Activated CD8-positive, alpha-beta memory T cell treated with anti-CD3 and anti-CD28 coated beads, Interleukin-2, amount 10 ng/mL, durations not matched to agents 7 days and 5 days (primary cell): ENCODE measurements at places on chromosomes 16 and 17. TPM values are rescaled to one million over a fixed set of nuclear protein-coding genes. Genes with fewer than 3 reads are reported as not detected.

GRCh38 chr16:11752856-11753255 is 10.2 kb upstream of the TXNDC11 start:
- DNase-seq: no peak
- peaks cover 44% of the 10 kb centered on the region for H3K36me3 ChIP-seq
- no peaks in the 10 kb centered on the region for H3K27me3 ChIP-seq
- H3K4me1 ChIP-seq: peaks cover 3% of the 10 kb centered on the region
- H3K4me3 ChIP-seq: no peak overlapping the region

- H3K36me3 ChIP-seq: peaks cover 2% of the 10 kb centered on the region
- H3K27me3 ChIP-seq: no peaks in the 10 kb centered on the region
- peak overlapping the region; percentile 39 for H3K4me3 ChIP-seq
- DNase-seq: no peak
Observed at GRCh38 chr17:30939051-30939689, 17.4 kb downstream of the ADAP2 start.

Gene TOB1
- total RNA-seq: 47.5 TPM

DNA sequence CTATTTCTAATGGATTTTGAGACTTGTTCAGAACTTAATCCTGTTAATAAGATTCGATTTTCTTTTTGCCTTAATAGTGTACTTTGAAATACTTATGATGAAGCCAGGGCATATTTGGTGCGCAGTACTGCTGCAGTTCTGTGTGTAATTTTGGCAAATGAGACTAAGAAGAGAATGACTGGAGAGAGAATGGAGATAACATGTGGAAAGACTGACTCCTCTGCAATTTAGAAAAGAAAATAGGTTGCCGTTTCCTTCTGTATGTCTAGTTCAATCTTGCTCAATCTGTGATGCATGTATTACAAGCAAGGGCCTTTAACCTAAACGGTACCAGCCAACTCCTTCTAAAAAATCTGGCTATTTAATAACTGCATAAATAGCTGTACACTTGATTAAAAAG is 285.1 kb upstream of the CDH11 start:
- H3K27ac ChIP-seq: no peak overlapping the region
- no peaks in the 10 kb centered on the region for H3K4me1 ChIP-seq
- H3K27me3 ChIP-seq: no peaks in the 10 kb centered on the region
- no peak for DNase-seq
- no peak overlapping the region for H3K4me3 ChIP-seq
- H3K36me3 ChIP-seq: no peaks in the 10 kb centered on the region

DNA sequence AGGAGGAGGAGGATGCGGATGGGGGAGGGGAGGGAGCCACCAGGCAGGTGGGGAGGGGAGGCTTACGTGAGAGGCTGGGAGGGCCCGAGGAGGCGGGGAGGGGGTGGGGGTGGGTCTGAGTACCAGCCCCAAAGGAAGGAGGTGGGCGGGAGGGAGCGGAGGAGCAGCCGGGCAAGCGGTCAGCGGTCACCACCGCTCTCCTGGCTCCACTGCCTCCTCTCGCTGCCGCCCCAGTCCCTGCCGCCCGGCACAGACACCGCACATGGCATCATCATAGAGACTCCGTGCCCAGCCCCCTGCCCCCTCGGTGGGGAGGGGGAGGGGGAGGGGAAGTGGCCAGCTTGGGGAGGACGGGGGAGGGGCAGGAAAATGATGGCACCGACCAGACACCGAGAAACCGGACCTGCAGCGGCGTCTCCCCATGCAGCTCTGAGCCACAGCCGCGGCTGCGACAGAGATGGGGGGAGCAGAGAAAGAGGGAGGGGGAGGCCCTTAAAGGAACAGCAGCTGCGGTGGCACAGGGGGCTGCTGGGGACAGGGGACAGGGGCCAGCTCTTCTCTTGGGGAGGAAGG is at the start of gene TLCD3B:
TLCD3B (minus strand) TSS at position 431 of the 573 bp plus-strand sequence. CDS start 744 bp downstream, outside the sequence.
- no peak within 1 kb of the TSS for H3K27ac ChIP-seq
- DNase-seq: no peak
- no peak within 1 kb of the TSS for H3K4me3 ChIP-seq
- H3K27me3 ChIP-seq: peaks cover 67% of the 10 kb centered on the region
- no peaks in the 10 kb centered on the region for H3K36me3 ChIP-seq

- H3K4me3 ChIP-seq: no peak overlapping the region
- H3K27me3 ChIP-seq: no peaks in the 10 kb centered on the region
- peaks cover 5% of the 10 kb centered on the region for H3K36me3 ChIP-seq
- H3K27ac ChIP-seq: no peak overlapping the region
Observed at GRCh38 chr16:81511371-81511770, 66.8 kb downstream of the CMIP start.

Gene PPP1R9B
- 121 TPM for total RNA-seq

DNA sequence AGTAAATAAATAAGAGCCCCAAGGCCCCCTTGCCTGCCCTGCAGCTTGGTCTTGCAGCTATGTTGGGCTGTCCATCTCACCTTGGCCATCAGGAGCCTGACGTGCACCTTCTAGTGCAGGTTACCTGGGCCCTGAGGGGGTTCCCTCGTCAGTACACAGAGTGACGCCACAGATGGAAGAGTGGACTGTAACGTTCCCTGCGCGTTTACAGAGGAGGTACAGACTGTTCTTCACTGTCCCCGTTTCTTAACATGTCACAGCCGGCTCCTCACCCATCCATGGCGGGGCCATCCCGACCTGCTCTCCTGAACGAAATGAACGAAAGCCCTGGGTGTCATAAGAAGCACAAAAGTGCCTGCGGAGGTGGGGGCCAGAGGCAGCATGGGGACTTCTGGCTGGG is 15.9 kb upstream of the FASN start:
- H3K4me3 ChIP-seq: no peak overlapping the region
- peaks cover 7% of the 10 kb centered on the region for H3K4me1 ChIP-seq
- H3K27me3 ChIP-seq: no peaks in the 10 kb centered on the region
- no peak overlapping the region for H3K27ac ChIP-seq
- DNase-seq: no peak

Gene IRX5
- not detected for total RNA-seq

DNA sequence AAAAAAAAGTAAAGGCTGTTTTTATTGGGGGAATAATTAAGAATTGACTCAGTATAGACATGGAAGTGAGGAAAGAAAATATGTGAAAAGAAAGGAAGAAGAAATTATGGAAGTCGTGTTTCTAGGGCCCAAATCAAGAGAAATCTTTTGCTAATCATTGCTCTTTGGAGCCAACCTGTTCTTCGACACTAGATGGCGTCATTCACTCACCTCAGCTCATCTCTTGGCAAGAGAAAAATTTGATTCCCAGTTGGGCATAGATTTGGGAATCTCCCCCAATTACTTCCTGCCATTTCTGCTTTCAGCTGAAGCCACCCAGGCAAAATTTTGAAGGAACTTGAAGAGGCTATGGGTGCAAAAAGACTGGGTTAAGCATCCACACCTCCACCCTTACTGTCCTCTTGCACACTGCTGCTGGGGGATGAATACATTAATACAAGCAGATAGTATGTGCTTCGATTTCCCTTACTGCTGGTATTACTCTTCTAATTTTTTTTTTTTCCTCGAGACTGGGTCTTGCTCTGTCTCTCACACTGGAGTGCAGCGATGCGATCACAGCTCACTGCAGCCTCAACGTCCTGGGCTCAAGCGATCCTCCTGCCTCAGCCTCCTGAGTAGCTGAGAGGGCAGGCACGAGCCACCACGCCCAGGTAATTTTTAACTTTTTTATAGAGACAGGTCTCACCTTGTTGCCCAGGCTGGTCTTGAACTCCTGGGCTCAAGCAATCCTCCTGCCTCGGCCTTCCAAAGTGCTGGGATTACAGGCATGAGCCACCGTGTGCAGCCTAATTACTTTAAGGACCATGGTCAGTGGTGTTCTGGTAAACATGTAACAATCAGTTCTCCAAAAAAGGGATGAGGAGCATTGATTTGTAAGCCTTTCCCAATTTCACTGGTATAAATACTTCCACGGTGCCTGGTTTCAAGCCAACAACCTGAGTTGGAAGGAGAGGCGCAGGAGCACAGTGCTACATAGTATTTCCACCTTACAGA is 13.5 kb downstream of the PSMD7 start:
- no peaks in the 10 kb centered on the region for H3K27me3 ChIP-seq
- peaks cover 19% of the 10 kb centered on the region for H3K36me3 ChIP-seq
- no peak overlapping the region for H3K27ac ChIP-seq
- H3K4me3 ChIP-seq: no peak overlapping the region
- DNase-seq: no peak

GRCh38 chr16:65658787-65659220 is 536.9 kb upstream of the CDH11 start:
- H3K27ac ChIP-seq: no peak overlapping the region
- no peaks in the 10 kb centered on the region for H3K27me3 ChIP-seq

DNA sequence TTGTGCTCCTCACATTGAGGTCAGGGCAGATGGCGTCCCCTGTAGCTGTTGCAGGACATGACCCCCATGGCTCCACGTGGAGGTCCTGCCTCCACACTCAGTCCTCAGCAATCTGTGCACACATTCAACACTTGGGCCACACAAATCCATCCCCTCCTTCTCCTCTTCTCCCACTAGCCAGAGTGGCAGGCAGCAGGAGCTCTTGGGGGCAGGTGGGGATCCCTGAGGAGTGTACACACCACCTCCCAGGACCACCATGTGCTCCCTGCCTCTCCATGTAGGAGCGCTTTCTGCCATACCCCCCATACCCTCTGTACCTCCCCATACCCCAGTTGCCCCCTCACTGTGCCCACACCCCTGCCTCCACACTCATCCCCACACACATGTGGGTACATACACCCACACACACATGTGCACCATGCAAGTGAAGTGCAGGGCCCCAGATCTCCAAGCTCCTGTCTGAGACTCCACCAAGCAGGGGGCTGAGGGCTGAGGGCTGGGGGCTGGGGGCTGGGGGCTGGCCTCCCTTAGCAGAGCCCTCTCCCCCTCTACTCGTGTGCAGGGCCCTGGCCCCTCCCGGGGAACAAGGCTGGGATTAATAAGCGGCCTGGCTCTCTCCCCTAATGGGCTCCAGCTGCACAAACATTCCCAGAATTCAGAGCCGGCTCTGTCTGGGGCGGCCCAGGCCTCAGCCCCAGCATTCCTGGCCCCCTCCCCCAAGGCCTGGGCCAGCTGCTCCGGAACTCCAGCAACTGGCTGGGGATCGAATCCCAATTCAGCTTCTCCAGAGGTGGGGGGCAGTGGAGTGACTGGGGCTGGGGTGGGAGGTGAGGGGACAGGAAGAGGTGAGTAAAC is 48.2 kb upstream of the MEIOC start:
- no peak overlapping the region for H3K27ac ChIP-seq
- no peak overlapping the region for H3K4me3 ChIP-seq
- peaks cover 9% of the 10 kb centered on the region for H3K27me3 ChIP-seq
- H3K36me3 ChIP-seq: no peaks in the 10 kb centered on the region

DNA sequence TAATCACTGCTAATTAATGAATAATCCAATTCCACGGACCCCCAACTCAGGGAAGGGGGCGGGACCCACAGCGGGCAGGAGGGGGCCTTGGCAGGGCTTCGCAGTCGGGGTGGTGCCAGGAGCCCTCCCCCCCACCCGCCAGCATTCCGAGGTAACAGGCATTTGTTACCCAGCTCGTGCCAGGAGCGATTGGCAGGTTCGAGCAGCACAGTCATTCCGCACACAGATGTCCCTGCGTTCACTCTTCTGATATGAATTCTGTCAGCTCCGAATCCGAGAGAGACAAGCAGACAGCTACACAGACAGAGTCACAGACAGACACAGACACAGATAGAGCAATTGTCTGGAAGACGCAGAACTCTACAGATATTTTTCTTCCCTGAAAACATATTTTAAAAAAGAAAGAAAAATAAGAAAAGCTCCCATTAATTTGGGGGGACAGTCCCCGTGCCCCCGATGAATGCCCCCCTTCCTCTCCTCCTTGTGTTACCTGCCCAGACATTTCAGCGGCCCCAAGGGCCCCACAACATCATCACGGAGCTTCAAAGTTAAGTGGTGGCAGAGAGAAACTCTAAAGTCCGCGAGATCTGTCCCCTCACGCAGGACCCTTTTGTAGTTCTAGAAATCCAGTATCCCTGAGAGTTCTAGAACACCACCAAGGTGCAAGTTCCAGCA is 10.2 kb downstream of the NEUROD2 start:
- peaks cover 7% of the 10 kb centered on the region for H3K4me1 ChIP-seq
- no peak for DNase-seq
- H3K27ac ChIP-seq: no peak overlapping the region
- H3K4me3 ChIP-seq: no peak overlapping the region
- no peaks in the 10 kb centered on the region for H3K36me3 ChIP-seq
- peaks cover 89% of the 10 kb centered on the region for H3K27me3 ChIP-seq

Gene SLC47A1
- 0.19 TPM for total RNA-seq

Gene MYH1
- total RNA-seq: not detected

DNA sequence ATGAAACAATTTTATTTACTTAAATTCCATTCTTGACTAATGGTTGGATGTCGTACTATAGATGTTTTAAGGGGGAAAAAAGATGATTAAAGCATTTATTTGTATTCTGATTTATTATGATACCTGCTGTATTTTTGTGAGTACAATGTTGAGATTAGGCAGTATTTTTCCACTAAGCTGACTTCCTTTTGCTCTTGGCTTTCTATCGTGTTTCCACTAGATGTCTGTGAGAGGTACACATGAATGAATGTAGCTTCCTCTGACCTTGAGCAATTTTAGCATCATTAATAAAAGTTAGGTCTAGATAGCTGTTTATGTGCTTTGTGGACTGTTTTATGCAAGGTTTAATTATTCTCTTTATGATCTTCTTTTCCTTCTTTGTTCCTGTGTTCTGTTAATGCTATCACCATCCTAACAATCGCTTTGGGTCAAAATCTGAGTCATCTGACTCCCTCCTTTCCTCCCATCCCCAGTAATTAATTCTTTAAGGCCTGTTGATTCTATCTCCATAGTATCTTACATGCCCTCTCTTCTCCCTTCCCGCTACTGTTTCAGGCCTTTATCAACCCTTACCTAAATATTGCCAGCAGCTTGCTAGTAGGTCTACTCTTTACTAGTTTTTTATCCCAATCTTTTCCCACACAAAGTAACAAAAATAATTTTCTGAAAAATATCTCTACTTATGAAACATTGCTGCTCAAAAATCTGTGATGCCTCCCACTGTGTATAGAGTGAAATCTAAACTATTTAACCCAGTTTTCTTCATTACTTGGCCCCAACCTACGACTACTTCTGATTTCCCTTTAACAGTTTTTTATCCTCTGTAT is 76.0 kb downstream of the VMP1 start:
- H3K4me3 ChIP-seq: peak overlapping the region; percentile 71
- H3K4me1 ChIP-seq: peaks cover 68% of the 10 kb centered on the region
- H3K36me3 ChIP-seq: peaks cover 34% of the 10 kb centered on the region
- H3K27ac ChIP-seq: peak overlapping the region; percentile 100

GRCh38 chr16:66849021-66849420 is 4.8 kb downstream of the CA7 start:
- H3K27ac ChIP-seq: no peak overlapping the region
- peaks cover 22% of the 10 kb centered on the region for H3K4me1 ChIP-seq
- no peak overlapping the region for H3K4me3 ChIP-seq
- no peak for DNase-seq

Gene KSR1
- 70.4 TPM for total RNA-seq
